Right atrium auricular region (tissue), 2 donors: ENCODE measurements at places on chromosomes 7 and 10.

GRCh38 chr7:116698930-116699721, 27.1 kb downstream of the MET start:
- DNase-seq: no peak

- peak; percentile 98 for DNase-seq
Observed at GRCh38 chr7:101217388-101218235, at the start of the genes PLOD3 and ZNHIT1. PLOD3 (minus strand) TSS chr7:101217581; CDS start chr7:101217274, 307 bp downstream. ZNHIT1 (plus strand) TSS chr7:101218165; CDS start chr7:101218196, 31 bp downstream.

DNA sequence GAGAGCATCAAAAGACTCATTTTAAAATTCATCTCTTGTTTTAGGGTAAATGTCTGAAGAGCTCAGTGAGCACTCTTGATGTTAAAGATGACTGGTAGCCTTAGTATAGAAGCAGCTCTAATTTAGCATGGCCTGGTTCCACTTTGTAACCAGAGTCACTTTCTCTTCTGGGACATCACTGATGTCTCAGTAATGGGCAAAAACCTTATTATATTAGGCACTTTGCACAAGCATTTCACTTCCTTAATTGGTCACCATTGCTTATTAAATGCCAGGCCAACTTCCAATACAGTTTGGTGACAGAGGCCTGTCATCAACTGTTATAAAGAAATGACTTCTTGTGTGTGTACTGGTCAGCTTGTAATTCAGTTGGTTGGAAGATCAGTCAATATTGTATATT, 53.0 kb downstream of the STEAP1B start:
- no peak for DNase-seq

DNA sequence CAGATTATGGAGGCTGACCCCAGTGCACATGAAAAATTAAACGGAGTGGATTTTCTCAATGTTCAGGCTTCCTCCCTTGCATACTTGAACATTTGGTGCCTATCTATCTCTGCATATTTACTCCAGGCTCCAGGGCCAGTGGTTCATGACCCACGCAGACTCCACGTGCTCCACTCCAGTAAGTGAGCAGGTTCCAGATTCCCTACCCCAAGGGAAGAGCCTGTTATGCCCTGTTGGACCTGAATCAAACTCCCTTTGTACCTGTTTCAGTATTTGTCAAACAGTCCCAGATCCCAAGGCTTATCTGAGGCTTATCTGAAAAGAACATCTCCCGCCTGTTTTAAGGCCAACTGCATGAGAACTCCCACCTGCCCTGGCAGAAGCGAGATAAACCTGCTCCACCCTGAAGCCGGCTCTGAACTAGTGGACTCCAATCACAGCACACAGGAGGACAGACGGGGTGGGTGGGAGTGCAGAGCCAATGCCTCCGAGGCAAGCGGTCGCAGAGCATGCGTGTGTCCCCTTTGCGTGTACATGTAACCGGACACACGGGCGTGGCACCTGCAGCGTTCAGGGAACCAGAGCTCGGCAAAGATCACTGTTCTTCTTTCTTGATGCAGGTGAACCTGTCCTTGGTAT, 2.3 kb upstream of the FUOM start:
- no peak for DNase-seq

GRCh38 chr7:24781106-24781505, 23.8 kb upstream of the GSDME start:
- no peak for DNase-seq

- no peak for DNase-seq
Observed at GRCh38 chr7:24143547-24143946, 140.4 kb upstream of the NPY start.

DNA sequence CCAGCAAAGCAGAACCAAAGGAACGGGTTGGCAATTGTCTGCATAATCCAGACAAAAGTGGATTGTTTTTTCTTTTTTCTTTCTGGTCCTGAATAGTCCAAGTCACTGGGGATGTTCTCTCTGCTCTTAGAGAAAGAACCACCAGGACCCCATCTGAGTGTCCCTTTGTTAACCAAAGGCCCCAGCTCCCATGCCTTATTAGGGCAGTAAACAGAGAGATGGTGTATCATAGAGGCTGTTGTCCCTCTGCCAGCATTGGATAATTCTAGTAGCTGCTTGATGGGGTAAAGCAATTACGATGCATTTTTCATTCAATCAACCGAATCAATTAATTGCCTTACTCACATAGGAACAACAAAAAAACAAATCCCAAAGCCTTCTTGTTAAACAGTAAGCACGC, 213.0 kb downstream of the BUB3 start:
- DNase-seq: no peak
